ENCODE measurements at places on chromosomes 7 and 10.

DNA sequence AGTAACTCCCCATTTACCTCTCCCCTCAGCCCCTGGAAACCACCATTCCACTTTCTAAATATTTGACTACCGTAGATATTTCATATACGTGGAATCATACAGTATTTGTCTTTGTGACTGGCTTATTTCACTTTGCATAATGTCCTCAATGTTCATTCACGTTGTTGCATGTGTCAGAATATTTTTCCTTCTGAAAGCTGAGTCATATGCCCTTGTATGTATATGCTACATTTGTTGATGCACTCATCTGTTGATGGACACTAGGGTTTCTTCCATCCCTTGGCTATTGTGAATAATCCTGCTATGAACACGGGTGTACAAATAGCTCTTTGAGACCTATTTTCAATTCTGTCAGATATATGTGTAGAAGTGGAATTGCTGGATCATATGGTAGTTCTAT lies 25.8 kb upstream of the TSPAN13 start:
- no peak for DNase-seq

DNA sequence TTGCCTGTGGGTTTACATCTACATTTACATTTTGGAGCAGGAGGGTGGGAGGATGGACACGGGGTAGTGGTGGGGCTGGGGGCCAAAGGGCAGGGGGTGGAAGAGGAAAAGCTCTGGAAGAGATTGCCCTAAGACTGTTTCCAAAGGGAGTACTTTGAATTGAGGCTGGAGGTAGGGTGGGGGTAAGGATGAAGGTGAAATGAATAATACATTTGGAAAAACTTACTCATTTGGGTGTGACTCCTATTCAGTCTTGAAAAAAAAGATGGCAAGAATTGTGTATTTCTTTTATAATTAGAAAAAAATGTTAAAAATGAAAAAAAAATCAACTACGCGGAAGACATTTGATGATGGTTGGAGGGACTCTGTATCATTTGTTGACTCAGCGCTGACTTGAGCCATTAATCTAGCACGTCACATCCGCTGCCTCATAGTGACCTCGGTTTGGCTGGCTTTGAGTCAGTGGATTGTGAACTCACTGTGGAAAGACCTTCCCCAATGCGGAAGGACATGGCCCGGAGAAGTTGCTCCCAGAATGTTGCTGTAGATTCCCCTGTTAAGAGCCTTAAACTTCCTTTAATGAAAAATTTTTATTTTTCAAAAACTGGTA lies 2.8 kb downstream of the FAM180A start:
- peak; percentile 99 for DNase-seq

GRCh38 chr10:113095419-113096127 lies 145.5 kb downstream of the TCF7L2 start:
- DNase-seq: no peak

GRCh38 chr7:28595801-28596200 lies 183.5 kb downstream of the CREB5 start:
- peak; percentile 2 for DNase-seq

GRCh38 chr7:17041324-17041723 lies 159.5 kb upstream of the AGR3 start:
- peak; percentile 88 for DNase-seq

DNA sequence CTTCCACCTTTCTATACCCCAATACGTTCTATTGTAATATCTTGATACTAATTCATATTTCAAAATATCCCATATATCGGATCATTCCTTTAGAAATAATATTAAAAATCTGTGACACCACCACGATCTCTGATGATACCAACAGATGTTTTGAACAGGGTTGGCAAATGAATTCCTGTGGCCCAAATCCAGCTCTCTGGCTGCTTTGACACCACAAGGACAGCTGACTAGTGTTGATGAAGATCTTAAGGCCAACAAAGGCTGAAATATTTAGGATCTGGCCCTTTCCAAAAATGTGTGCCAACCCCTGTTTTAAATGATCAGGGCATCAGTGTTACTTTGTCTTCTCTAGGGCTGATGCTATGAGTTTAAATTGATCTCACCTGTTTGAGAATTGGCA lies 380.7 kb upstream of the PFKP start:
- DNase-seq: no peak

DNA sequence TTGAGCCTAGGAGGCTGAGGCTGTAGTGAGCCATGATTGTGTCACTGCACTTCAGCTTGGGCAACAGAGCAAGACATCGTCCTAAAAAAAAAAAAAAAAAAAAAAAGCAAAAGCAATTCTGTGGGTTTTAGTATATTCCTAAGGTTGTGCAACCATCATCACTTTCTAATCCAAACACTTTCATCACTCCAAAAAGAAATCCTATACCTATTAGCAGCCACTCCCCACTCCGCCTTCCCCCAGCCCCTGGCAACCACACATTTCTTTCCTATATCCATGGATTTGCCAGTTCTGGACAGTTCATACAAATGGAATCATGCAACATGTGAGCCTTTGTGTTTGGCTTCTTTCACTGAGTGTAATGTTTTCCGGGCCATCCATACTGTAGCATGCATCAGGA lies 20.4 kb downstream of the ZAN start:
- peak; percentile 45 for DNase-seq

DNA sequence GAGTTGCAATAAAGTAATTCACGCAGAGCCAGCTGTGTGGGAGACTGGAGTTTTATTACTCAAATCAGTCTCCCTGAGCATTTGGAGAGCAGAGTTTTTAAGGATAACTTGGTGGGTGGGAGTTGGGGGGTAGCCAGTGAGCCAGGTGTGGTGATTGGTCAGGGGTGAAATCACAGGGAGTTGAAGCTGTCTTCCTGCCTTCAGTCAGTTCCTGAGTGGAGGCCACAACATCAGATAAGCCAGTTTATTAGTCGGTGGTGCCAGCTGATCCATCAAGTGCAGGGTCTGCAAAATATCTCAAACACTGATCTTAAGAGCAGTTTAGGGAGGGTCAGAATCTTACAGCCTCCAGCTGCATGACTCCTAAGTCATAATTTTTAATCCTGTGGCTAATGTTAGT lies 3.3 kb upstream of the CYP51A1 start:
- no peak for DNase-seq

DNA sequence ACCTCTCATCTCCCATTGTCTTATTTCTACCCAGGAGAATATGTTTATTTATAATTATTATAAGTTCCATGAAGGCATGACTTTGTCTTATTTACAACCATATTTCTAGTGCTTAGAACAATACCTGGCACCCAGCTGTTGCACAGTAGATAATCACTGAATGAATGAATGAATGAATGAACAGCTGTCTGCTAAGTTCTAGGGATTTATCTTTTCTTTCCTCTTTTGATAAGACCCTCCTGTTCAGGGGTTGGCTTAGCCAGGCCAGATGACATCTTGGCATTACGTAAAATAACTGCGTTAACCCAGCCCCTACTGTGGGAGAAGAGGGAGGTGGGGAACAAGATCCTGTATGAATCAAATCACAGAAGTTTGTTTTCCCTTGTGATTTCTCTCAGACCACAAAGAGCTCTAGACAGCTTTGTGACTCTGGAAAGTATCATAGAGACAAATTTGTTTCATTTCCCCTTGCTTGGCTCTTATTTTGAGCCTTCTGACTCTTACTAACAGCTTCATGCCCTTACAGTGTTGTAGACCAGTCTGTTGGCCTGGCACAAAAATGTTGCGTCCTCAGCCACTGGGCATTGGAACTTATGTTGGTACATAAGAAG lies 8.4 kb downstream of the ZNF862 start:
- DNase-seq: no peak

DNA sequence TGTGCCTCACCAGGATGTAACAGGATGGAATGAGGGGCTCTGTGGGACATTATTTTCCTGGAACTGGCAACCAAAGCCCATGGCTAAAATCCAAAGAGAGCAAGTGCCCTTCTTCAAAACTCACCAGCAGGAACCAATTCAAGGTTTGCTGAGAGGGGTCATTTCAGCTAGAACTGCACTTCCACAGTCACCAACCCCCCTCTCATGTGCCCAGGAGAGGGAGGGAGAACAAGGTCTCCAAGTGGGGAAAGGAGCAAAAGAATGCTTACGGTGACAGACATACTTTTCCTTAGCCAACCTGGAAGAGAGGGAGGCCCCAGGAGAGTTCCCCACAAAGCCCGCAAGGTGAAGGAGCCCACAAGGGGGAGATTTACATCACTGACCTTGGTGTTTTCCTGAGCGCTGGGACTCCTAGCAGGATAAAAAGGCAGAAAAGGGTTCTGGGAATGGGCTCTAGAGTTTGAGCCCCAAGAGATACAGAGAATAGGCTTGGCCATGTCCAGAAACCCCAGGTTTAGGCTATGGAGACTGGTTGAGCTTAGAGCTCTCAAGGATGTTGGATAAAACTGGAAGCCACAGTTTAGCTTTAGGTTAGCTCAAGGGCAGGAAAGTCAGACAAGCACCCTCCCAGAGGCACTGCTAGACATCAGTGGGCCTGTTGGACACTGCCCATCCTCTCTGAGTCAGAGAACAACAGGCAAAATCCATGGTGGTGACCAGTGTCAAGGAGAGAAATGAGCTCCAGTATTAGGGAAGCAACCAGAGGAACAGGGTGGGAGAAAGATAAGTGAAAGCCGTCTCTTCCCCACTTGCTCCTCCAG lies 63.9 kb upstream of the GHITM start:
- DNase-seq: peak; percentile 51

- DNase-seq: peak; percentile 97
Measured at GRCh38 chr10:63114031-63114814, 18.9 kb upstream of the NRBF2 start.

- DNase-seq: no peak
Measured at GRCh38 chr7:179209-179681, 13.1 kb upstream of the FAM20C start.

DNA sequence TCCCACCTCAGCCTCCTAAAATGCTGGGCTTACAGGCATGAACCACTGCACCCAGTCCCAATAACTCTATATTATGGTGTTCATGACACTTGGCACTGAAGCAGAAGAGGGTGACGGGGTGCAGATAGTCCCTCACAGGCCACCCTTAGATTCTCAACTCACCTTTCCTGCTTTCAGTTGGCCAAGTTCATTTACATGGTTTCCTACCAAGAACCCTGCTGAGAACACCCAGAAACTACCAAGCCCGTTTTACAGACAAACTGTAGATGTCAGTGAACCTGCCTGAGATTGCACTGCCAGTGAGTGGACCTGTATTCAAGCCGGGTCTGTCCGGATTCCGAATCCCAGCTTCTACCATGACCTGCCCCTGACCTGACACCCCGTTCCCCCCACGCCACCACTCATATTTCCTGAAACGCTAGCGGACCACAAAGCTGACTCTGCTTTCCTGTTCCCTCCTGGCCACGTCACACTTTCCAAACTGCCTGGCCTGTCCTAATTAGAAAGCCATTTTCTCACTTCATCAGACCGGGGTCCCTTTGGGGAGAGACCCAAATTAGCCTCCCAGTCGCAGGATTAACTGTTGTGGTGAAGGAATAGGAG lies 17.3 kb downstream of the GRID2IP start:
- DNase-seq: no peak

DNA sequence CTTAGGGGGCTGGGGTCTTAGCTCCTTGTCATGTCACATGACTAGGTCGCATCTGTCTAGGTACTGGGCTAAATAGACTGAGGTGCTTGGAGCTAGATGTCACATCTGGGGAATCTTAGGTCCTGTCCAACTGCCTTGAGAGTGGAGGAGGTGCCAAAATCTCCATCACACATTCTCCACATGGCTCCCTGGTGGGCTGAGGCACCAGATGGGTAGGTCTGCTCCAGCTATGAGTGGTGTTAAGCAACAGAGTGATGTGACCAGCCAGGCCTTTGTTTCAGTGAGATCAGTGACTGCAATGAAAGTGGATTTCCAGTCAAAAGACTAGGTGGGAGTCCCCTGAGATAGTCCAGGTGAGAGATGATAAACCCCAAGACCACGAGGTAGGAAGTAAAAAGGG lies 251.8 kb downstream of the BMPER start:
- peak; percentile 36 for DNase-seq

GRCh38 chr7:103499976-103500375 lies 54.0 kb upstream of the SLC26A5 start:
- peak; percentile 34 for DNase-seq

GRCh38 chr10:97718659-97719142 lies 5.2 kb downstream of the MARVELD1 start:
- DNase-seq: peak; percentile 56

DNA sequence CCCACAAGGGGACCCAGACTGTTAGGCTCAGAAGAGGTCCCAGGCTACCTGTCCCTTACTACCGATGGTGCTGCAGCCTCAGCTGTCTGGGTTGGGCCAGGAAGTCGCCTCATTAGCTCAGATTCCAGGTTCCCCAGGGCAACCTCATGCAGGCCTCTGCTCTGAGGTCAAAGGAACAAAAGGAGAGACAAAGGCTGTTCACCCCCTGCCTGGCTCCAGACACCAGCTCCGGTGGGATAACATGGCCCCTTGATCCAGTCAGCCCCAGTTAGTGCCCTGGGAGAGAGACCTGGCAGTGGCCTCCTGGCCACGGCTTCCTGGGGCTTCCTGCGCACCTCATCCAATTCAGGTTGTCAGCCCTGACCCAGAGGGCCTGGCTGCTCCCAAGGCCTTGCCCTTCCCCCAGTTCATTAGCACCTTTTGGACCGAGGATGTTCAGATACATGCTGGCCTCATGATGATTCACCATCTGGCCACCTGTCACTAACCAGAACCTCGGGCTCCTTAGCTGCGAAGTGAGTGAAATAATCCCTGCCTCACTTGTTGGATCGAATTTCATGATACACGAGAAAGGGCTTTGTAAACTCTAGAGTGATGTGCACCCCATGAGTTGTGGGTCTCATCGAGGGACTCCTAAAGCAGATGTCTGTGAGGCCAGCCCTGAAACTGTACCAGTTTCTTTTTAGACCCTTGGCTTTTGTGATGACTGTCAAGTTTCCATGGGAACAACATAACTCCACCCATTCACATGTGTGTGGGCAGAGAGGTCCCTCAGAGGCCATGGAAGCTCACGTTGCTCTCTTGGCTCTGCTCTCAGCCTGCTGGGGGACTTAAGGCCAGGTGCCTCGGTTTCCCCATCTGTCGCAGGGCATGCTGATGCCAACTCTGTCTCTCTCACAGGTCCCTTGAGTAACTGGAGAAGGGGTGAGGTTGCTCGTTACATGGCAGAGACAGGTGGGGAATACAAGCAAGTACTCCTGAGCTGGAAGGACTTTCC lies 79.5 kb upstream of the PCBD1 start:
- DNase-seq: peak; percentile 21

GRCh38 chr10:43801140-43801539 lies 152.5 kb upstream of the ZNF32 start:
- no peak for DNase-seq

- DNase-seq: no peak
Measured at GRCh38 chr7:7819442-7820247, 101.2 kb upstream of the RPA3 start.

All from fibroblast of mammary gland (primary cell).